ENCODE measurements at places on chromosomes 12 and 14. TPM values are rescaled to one million over a fixed set of nuclear protein-coding genes. Genes with fewer than 3 reads are reported as not detected.

ERBB3 gene
- 1.9 TPM for total RNA-seq

OVCH1 gene
- total RNA-seq = 0.90 TPM

GLIPR1L2 gene
- 1.1 TPM for total RNA-seq

ART4 gene
- 1.6 TPM for total RNA-seq

LRFN5 gene
- total RNA-seq = 3.6 TPM

SLC8B1 gene
- total RNA-seq = 28.5 TPM

TMTC1 gene
- total RNA-seq = 107 TPM

INHBC gene
- total RNA-seq = not detected

SLC38A4 gene
- 0.45 TPM for total RNA-seq

DNA sequence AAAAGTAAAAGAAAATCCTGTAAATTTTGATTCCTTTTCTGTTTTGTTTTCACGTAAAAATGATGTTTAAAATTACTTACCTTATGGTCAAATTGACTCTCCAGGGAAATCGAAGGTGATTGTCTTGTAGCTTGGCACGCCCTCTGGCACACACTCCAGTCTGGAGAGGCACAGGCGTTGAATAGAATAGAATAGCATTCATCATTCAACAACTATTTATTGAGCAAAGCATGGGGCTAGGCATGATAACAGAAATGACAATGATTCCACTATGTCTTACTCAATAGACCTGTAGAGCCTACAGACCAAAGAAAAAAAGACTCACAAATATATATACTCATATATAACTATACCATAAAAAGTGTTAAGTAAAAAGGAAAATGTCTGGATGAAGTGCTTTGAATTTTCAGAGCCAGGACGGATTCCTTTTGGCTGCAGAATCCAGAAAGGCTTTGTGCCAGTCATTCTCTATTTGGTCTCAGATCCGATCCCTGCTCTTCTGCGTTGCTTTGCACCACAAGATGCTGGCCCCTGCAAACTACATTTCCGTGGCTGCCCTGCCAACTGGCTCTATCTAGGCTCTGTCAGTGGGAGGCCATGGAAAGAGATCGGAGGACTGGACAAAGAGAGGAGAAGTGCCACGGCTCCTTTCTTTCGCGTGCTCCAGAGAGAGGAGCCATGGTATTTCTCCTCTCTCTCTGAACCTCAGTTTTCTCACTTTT is 231.8 kb downstream of the CRADD start:
- DNase-seq = no peak

- peak; percentile 84 for DNase-seq
Measured at GRCh38 chr14:101116486-101117130, 213.1 kb upstream of the RTL1 start.

DNA sequence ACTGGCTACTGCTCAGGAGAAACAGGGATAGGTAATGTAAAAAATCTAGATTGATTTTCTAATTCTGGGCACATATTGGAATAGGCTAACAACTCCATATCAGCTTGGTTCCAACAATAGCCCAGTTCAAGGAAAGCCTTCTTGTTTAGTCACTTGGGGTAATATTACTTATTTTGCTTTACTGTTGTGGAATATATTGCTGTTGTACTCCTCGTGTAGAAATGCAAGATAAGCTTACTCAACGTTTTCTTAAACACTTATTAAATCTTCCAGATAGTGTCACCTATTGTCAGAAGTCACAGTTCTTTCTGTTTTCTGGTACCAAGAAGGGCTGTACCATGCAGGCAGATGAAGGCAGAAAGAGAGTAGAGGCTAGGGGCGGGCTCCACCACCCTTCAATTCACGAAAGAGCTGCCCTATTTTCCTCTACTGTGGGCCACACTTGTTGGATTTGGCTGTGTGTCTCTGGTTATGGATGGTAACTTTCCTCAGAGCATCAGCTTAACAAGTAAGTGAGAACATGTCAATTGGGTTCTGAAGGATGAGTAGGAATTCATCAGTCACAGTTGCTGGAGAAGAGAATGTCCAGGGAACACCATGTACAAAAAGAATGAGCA is 38.0 kb downstream of the CLMN start:
- peak; percentile 3 for DNase-seq

GRCh38 chr14:35879151-35879648 is 53.1 kb downstream of the BRMS1L start:
- no peak for DNase-seq

GRCh38 chr12:57726151-57726883 is 12.2 kb downstream of the AGAP2 start:
- DNase-seq = peak; percentile 93

DNA sequence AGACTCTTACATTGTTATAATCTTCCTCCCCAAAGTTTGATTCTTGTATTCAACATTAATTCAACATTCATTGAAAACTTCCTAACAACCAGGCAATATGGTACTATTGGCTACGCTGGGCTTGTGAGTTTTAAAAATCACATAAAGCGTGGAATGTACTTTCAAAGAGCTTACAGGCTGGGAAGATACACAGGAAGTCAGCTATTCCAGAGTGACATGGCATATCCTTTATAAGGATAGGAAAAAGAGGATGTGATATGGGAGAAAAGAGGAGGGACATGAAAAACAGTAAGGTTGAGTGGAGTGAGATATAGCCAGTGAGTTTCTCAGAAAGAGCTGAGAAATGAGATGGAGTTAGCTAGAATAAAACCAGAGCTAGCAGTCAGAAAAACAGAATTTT is 103.6 kb upstream of the ATF7IP start:
- no peak for DNase-seq

- DNase-seq = no peak
Measured at GRCh38 chr14:68342216-68342763, 450.6 kb downstream of the ZFP36L1 start.

DNA sequence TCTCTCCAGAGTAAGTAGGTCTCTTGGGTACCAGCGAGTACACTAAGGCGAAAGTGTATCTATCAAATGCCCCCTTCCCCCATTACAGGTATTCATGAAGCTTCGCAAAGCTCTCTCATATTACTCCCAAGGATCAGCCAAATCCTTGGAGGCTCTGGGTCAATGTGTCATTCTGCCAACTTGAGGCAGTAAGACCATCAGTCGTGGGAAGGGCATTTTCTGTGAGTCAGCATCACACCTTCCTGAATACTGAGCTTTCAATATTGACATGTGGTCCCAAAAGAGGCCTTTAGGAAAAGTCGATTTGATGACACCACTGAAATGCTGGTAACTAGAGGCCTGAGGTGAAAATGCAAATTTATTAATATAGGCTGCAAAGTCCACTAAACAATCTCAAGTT is 323.9 kb downstream of the LRIG3 start:
- no peak for DNase-seq

GRCh38 chr14:100350276-100350926 is 27.3 kb downstream of the SLC25A47 start:
- no peak for DNase-seq

DNA sequence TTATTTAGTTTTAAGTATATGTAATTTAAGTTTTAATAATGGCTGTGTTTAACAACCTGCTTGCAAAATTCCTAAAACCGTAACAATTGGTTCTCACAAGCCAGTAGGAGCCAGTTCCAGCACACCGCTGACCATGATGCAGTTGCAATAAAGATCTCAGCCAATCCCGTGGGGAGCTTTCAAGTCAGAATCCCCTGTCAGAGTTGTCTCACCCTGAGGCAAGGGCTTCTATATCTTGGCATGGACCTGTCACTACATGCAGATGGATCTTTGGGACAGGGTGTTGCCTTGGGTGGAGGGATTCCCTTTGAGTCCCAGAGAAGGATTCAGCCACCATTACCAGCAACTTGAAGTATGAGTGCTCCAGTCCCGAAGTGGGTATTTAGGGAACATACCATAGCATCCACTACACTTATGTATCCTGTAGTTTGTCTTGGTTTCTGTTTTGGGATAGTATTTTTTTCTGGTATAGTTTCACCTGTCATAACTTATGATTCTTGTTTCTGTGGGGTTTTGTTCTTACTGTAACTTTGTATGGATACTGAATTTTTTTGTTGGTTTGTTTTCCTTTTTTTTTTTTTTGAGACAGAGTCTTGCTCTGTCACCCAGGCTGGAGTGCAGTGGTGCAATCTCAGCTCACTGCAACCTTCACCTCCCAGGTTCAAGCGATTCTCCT is 30.1 kb upstream of the LIMA1 start:
- DNase-seq = no peak

- no peak for DNase-seq
Measured at GRCh38 chr14:81192594-81192993, 28.2 kb downstream of the GTF2A1 start.
